ENCODE measurements at places on chromosomes 6 and 20.

DNA sequence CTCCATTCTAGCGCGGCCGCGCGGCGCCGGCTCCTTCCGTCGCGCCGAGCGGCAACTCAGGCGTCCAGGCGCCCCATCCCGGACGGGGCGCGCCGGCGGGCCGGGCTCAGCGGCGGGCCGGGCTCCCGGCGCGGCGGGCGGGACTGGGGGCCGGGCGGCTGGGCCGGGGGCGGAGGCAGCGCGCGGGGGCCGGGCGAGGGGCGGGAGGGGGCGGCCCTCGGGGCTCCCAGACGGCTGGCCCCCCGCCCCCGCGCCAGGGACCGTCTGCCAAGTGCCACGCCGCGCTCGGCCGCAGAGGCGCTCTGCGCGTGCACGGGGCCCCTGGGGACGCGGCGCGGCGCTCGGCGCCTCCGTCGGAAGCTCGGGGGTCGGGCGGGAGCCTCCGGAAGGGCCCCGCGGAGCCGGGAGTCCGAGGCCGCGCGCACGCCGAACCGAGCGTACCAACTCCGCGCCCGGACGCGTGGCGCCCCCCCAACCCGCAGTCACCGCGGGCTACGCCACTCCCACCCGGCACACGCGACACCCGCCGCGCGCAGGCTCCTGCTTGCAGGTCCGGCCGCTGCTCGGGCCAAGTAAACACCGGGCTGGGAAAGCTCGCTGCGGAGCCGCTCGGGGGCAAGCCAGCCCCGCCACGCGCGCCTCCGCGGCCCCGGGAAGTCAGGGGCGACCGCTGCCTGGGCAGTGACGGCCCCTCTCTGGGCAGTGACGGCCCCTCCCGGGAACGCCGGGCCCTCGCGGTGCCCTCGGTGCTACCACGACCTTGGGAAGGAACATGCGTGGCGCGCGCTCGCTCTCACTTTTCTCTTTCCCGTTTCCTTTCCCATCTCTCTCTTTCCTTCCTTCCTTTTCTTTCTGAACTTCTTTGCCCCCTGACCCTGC is at the start of gene PREX1:
Gene PREX1 (minus strand): TSS at position 145 of the 879 bp plus-strand sequence. CDS start 139 bp downstream, at position 6.
- peak; percentile 68 for DNase-seq

DNA sequence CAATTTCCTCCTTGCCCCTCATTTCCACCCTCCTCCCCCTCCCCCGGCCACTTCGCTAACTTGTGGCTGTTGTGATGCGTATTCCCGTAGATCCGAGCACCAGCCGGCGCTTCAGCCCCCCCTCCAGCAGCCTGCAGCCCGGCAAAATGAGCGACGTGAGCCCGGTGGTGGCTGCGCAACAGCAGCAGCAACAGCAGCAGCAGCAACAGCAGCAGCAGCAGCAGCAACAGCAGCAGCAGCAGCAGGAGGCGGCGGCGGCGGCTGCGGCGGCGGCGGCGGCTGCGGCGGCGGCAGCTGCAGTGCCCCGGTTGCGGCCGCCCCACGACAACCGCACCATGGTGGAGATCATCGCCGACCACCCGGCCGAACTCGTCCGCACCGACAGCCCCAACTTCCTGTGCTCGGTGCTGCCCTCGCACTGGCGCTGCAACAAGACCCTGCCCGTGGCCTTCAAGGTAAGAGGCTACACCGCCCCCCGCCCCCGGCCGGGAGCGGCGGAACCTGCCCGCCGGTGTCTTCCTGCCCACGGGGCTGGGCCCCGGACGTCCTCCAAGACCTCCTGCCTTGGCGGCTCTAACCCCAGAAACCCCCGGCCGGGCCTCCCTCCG is 44.9 kb upstream of the SUPT3H start:
- DNase-seq = peak; percentile 51

DNA sequence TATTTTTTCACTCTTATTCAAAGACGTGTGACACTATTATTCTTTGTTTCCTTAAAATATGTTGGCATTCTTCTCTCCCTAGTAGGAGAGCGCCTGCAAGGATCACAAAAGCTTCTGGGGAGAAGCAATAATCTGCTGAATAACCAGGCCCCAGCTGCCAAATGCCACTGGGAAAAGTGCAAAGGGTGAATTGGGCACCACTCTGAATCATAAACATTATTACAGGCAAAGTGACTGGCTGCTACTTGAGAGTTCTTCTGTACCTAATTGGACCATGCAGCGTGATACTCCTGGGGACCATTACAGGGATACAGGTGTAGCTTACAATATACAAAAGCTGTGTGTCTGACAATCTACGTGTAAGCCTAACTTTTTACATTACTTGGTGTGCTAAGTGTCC is 152.8 kb downstream of the ATXN1 start:
- DNase-seq = no peak

GRCh38 chr20:34824806-34825529 is 483 bp downstream of the NCOA6 start:
- DNase-seq = peak; percentile 67

GRCh38 chr20:64146301-64146935 is 17.8 kb upstream of the MYT1 start:
- DNase-seq = no peak
